ENCODE measurements at places on chromosomes 1 and 21.

DNA sequence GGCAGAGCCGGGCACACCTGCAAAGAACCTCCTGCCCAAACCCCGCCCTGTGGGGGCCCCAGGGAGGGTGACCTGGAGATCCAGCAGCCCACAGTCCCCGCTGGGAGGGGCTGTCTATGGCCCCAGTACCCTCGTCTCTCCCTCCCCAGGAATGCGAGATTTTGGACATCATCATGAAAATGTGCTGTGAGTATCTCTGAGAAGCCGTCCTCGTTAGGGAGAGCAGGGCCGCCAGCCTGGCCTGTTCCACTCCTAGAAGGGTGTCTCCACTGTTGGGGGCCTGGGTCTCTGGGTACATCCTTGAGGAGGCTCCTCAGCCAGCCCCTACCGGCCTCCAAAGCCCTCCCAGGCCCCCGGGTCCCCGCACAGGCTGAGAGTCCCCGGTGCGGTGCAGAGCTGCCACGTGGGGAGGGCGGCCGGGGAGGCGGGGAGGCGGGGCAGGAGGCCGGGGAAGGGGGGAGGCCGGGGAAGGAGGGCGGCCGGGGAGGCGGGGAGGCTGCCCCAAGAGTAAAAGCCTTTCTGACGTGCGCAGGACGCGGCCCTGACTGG is 18.7 kb downstream of the COL6A1 start:
- DNase-seq = no peak

DNA sequence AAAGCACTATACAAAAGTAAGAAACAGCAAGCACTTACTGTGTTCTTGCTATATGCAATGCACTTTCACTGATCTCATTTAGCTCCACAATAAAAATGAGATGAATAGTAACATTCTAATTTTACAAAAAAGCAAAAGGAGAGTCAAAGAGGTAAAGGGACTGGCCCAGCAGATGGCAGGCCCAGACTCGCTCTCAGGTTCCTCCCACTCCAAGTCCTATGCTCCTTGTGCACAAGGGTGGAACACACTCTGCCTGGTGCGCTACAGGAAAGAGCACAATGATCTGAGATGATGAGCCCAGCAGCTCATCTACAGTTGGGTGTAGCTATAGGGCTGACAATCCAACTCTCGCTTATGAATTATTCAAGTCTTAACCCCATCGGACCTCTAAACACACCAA is 94.1 kb upstream of the LYST start:
- no peak for DNase-seq

DNA sequence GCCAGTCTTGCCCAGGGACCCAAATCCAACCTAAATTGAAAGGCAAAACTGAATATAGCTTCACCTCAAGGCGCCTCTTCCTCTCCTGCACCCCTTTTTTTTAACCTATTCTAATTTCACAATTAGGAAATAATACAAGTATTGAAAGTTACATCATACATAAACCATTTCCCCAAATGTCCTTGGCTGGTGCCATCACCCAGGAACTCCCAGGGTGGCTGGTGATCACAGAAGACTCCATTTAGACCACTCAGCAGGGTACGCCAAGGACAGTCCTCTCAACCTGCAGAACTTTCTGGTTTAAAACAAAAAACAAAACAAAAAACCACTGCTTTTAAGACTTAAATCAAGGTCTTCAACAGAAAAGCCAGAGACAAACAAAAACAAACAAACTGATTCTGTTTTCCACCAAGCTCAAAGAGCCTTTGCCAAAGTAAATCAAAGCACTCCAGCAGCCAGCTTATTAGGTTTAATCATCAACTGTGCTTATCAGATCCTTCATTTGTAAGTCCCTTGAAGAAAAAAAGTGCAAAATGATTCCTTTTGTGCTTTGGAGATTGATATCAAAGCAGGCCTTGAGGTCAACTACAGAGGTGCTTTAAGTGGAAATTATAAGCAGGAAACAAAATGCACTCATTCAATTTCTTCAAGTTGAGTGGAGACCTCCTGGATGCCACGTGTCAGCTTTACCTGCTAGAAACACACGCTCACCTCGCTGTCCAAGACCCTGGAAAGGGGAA is 113.0 kb downstream of the ETS2 start:
- DNase-seq = no peak

DNA sequence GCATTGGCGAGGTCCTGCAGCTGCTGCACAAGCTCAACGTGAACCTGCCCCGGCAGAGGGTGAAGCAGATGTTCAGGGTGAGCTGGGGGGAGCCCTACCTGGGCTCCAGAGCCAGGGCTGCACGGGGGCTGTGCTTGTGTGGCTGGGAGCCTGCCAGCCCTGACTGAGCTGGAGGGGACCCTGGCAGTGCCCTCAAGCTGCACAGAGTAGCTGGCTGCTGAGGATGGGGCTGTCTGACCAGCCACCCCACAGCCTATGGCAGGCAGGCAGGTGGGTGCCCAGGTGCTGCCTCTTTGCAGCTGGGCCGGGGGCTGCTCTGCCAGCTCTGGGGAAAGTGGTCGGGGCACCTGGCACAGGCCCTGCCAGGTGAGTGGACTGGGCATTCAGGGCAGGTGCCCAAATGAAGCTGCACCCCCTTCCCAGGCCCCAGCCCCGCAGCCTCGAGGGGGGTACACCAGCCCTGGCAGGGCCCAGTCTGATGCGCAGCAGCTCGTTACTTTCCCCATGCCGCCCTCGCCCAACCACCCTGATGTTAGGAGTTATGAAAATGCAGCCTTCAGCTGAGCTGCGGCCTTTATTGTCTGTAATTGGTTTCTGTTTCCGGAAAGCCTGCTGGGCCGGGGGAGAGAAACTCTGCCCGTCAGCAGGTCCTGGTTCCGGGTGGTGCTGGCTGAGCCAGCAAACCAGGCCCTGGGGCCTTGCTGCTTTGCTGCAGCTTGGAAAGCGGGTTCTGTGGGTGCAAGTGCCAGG is 4.3 kb downstream of the PLCH2 start:
- DNase-seq = no peak

DNA sequence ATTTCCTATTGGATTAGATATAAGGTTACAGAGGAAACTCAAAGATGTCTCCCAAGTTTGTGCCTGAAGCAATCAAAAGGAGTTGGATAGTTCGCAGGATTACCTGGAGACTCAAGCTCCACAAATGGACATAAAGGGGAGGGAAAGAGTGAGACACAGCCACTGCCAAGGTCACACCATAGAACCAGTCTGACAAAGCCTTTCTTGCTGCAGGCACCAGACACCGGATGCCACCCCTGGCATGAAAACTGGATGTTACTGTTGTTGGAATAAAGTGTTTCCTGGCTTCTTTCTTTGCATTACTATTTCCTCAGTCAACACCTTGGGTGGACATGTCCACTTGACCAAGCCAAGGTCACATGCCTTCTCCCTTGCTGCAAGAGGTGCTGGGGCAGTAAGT is 70.6 kb downstream of the SNRPE start:
- DNase-seq = no peak

GRCh38 chr1:158992787-158993312 is 16.9 kb upstream of the IFI16 start:
- DNase-seq = no peak

All from lung (tissue), 17 donors.